ENCODE measurements at places on chromosomes 7 and 10.

DNA sequence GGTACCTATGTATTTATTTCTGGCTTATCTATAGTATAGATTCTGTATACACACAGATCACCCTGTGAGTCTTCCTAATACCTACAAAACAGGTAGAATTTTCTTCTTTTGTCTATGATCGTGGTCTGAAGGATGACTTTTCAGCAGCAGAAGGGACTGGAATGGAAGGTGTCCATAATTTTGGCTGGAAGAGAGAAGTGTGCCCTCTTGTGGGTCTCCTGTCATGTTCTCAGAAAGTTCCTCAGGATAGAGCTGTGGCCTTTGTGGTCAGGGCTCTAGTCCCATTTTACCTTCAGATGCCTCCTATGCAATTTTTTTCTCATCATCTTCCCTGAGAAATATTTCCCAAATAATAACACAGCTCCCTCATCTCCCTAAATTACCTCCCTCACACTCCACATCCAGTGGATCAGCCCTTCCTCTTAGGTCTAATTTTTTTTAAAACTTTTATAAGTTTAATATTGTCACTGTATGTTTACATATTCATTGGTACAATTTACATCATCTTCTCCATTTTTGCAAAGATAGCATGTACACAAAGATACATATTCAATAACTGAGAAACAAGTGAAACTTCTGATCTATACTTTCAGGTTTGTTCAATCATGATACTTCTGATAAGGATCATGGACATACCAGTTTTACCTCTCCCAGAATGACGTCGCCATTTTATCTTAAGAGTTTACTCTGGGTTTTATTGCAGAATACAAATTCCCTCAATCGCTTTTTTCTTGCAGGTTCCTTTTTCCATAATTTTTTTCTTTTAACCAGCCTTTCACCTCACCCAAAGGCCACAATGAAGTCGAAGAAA is 112.7 kb downstream of the REEP3 start:
- peak; percentile 58 for DNase-seq

DNA sequence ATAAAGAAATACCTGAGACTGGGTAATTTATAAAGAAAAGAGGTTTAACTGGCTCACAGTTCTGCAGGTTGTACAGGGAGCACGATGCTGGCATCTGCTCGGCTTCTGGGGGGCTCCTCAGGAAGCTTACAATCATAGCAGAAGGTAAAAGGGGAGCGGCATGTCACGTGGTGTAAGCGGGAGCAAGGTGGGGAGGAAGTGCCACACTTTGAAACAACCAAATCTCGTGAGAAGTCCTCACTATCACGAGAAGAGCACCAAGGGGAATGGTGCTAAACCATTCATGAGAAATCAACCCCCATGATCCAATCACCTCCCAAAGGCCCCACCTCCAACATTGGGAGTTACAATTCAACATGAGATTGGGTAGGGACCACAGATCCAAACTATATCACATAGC is 67.7 kb downstream of the AKR1B1 start:
- DNase-seq: no peak

DNA sequence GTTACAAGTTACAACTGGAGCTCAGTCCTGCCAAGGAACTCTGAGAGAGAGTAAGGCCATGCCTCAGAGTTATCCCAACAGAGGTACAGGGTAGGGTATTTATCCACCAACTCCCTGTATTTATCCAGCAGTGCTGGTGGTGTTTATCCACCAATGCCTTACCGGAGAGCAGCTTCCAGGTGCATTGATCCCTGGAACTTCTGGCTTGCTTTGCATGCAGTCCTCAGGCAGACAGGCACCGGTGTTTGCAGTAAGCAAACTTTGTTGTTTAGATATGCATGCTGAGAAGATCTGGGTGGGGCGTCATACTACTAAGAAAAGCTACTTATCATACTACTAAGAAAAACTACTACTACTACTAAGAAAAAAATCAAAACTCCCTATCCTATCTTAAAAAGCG is 92.4 kb downstream of the CYP26A1 start:
- no peak for DNase-seq

GRCh38 chr10:70952921-70953320 is 64.6 kb upstream of the PCBD1 start:
- no peak for DNase-seq

DNA sequence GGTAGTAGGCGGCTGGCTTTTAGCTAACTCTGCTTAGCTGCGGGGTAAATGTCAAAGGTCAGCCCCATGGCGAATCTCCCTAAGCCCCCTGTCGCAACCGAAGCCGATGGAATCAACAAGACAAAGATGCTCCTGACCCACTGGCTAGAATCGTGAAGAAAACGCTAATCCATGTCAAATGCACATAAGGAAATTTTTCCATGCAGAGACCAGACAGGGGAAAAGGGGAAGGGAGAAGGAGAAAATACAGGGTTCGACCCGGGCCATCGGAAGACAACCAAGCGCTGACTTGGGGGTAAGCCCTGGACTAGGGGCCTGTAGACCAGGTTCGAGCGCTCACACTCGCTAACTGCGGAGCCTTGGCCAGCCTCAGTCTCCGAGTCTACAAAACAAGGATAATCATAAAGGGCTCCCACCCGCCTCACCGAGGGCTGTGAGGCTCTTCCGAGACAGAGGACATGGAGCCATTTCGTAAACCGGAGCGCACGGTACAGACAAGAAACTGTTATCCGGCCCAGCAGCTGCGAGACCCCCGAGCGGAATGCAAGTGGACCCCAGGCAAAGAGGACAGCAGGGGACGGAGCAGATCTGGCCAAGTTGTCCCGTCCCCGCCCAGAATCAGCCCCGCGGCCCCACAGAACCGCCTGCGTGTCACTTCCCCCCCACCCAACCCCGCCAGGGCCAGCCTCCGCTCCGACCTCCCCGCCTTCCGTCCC is 507 bp downstream of the SAR1A start:
- DNase-seq: no peak

DNA sequence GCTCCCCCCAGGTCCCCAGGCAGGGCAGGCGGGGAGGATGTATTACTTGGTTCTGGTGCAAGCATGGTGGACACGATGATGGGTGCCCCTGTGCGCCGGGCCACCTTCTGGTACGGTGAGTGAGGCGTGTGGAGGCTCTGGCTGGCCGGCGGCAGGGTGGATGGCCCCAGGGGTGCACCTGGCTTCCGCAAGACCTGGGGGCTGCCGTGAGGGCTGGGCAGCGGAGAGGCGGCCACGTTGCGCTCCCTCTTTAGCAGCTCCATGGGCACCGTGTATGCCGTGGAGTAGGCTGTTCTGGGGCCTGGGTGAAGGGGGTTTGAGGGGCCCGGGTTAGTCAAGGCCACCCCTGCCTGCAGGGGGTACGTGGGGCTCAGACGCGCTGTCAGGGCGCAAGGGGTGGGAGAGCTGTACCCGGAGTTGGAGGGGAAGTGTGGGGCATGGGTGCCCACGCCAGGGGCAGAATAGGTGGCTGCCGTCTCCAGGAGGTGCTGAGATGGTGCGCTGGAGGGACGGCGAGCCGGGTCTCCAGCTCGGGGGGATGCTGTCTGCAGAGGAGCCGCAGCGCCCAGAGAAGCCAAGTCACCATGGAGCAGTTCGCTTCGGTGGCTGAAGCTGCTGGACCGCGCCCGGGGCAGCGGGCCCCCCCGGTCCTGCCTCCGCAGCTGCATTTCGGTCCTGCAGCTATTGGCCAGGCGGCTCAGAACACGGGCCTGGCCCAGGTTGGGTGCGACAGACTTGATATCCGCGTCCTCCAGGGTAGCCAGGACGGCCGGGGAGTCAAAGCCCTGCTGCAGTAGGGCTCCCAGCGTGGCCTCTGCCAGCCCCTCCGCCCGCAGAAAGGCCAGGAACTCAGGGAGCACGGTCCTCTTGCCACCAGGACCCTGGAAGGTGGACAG is 84.4 kb downstream of the ZRANB1 start:
- no peak for DNase-seq

- DNase-seq: no peak
Observed at GRCh38 chr10:97307866-97308780, 10.9 kb upstream of the FRAT1 start.

- no peak for DNase-seq
Observed at GRCh38 chr10:89165923-89166322, 41.2 kb downstream of the CH25H start.

DNA sequence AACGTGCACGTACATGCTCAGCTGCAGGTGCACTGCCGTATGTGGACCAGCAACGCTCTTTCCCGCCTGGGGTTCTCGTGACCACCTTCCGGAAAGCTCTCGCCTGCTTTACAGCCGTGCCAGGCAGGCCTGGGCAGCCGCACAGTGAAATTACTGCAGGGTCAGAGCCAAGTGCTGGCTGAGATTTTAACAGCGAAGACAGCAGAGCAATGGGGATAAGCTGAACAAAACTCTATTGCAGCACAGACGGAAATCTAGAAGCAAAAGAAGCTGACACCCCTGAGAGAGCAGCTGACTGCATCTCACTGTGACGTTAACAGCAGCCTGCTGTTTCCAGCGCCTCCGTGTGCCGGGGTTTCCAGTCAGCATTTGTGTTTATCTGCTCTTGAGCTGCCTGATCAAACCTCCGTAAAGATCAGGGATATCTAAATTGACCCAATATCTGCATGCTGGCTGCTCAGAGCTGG is 179.0 kb downstream of the DIP2C start:
- DNase-seq: no peak

- DNase-seq: no peak
Observed at GRCh38 chr7:117550625-117551024, 70.8 kb downstream of the CFTR start.

All from HTR-8/SVneo (cell line).